Stimulated activated naive CD8-positive, alpha-beta T cell treated with anti-CD3 and anti-CD28 coated beads, Interleukin-15, Interleukin-2, amounts not matched to agents 100 U/mL and 50 U/mL, for 24 hours (primary cell): ENCODE measurements at places on chromosomes 5 and 9.

DNA sequence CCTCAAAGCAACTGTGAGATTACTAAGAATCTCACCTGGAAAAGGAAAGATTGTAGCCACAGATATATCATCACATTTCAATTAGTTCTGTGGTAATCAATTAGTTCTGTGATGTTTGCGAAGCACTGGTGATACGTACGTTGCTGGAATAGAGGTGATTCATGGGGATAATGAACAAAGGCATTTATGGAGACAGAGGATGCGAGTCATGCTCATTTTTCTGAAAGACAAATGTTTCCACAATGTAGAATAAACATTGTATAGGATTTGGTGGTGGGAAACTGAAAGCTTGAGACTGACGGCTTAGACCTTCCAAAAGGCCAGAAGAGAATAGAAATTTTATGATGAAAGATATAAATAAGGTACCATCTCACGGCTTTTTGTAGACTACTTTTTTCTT is 507.3 kb upstream of the TYRP1 start:
- no peak for DNase-seq

GRCh38 chr5:150064681-150065220 is 21.6 kb downstream of the CSF1R start:
- no peak for DNase-seq

GRCh38 chr9:121278477-121279261 is 10.7 kb downstream of the GSN start:
- DNase-seq, result peak; percentile 51

GRCh38 chr9:125407974-125408900 is 146.6 kb downstream of the GAPVD1 start:
- peak; percentile 90 for DNase-seq

GRCh38 chr5:129496864-129497595 is 36.9 kb downstream of the ADAMTS19 start:
- no peak for DNase-seq

- DNase-seq, result no peak
These were observed 90.3 kb upstream of the SARDH start for GRCh38 chr9:133828338-133828997.

DNA sequence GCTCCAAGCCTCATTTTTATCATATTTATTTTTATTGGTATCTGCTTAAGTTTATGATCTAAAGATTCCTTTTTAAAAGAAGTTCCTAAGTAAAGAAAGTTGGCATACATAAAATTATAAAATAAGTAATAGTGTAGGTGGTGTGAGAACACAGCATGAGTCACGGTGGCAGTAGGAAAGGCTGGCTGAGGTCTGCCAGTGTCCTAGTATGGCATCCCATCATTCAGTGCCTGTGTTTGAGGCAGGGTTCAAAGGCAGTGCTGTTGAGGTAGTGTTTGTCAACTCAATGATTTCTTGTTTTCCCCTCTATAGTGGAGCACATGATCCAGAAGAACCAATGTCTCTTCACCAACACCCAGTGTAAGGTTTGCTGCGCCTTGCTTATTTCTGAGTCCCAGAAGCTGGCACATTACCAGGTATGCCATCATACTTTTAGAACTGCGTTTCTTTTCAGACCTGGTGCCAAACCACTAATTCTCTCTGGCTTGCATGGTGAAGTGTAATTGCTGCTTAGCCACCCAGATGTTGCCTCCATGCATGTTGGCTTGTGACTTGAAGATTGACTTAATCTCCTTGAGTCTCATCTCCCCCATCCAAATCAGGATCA is 18.4 kb downstream of the ZNF346 start:
- DNase-seq, result no peak

DNA sequence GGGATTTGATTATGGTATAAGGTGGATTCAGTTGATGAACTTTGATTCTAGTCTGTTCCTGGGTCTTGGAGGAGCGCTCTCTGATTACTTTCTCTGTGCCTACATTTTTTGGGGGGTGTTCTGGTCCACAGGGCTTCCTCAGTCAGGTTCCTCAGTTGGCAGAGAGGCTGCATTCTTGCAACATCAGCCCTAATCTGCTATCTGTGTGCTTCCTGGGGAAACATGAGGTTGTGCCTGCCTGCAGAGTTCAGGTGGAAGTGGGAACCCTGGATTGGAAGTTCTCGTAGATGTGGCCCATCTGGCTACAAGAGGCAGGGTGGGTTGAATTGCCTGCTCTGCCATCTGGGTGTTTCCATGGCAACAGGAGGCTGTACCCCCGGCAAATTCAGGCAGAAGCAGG is 24.5 kb downstream of the POLK start:
- no peak for DNase-seq

GRCh38 chr9:38114905-38115304 is 45.9 kb upstream of the SHB start:
- no peak for DNase-seq

- no peak for DNase-seq
These were observed 119.6 kb upstream of the SLC12A2 start for GRCh38 chr5:127963931-127964330.

DNA sequence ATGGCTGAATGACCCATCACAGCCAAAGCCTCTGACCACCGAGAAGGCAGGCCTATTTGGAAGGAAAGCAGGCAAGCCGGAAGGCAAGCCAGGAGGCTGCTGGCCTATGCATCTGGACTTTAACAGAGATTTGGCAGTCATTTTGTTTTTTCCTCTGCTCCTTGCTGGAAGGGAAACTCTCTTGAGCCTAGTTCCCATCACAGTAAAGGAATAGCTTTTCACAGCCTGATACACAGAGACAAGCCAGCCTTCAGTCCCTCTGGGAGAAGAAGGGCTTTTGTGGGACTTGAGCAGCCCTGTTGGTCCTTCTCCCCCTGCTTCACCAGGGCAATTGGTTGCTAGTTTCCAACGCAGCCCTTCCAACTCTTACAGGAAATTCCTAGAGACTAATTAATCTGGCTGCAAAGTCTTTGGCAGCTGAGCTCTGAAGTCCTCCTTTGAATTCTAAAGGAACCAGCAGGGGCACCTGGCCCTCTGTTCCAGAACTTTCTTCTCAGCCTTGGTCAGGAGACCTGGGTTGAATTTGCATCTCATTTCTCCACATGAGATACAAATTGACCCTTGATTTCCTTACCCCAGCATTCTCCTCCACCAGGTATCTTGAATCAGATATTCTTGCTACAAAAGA is 157.3 kb upstream of the EPB41L4A start:
- DNase-seq, result no peak

DNA sequence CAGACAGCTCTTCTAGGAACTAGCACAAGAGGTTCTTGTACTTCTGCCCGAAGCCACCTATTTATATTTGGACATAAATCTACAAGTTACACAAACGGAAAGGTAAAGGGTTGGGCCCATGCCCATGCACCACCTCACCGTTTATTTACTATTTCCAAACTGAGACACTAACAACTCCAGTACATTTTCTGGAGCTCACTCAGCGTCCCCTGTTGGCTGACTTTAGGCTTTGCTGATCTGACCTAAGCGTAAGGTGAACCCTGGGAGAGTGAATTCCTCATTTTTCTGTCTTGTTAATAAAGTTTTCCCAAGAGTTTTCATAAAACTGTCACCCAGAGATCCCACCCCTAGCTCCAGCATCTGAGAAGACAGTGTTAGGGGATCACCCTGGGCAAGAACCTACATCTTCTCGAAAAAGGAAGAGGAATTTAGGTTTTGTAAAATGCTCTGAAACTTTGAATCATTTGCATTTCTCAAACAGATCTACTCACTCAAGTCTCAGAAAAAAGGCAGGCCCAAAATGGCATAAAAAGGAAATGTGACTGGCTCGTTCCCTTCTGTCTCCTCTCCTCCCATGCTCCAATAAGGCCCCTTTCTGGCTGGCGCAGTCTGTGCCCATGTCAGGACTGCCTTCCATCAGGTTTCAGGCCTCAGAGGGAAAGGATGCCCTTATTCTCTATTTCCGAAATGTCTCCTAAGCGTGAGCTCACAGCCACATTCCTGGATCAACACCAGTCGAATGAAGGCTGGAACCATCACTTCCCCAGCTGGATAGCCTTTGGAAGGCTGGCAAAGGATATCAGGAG is 201.3 kb downstream of the FANCC start:
- no peak for DNase-seq

- no peak for DNase-seq
These were observed 629.3 kb downstream of the ANXA1 start for GRCh38 chr9:73780916-73781315.

DNA sequence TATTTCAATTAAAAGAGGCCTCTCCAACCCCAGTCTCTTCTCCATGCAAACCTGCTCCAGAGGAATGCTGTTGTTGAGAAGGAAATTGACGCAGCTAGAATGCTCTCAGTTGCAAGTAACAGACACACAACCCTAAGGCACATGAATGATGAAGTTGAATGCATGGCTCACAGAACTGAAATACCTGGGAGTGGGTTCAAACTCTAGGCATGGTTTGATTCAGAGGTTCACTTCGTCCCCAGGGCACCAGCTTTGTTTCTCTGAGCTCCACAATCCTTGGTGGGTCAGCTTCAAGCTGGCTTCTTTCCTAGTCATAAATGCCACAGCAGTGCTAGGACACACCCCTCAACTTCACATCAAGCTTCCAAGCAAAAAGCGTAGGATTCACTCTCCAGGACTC is 4.6 kb downstream of the ACTL7B start:
- no peak for DNase-seq

DNA sequence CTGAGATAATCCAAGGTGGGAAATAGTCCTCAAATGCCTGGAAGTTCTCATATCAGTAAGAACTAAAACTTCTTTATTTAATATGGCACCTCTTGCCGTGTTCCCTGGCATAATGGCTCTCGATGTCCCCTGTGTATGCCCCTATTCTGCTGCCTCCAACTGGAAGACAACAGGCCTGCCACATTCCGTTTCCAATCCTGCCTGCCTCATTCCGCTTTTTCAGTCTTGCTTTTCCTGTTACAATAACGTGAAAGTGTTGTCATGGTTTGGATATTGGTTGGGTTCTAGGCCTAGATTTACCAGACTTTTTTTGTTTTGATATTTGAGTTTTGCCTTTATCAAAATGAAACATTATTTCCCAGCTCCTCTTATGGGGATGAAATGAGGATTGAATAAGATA is 98.2 kb downstream of the FOCAD start:
- DNase-seq, result no peak

- DNase-seq, result no peak
These were observed 17.3 kb upstream of the TMOD1 start for GRCh38 chr9:97484134-97484533.

DNA sequence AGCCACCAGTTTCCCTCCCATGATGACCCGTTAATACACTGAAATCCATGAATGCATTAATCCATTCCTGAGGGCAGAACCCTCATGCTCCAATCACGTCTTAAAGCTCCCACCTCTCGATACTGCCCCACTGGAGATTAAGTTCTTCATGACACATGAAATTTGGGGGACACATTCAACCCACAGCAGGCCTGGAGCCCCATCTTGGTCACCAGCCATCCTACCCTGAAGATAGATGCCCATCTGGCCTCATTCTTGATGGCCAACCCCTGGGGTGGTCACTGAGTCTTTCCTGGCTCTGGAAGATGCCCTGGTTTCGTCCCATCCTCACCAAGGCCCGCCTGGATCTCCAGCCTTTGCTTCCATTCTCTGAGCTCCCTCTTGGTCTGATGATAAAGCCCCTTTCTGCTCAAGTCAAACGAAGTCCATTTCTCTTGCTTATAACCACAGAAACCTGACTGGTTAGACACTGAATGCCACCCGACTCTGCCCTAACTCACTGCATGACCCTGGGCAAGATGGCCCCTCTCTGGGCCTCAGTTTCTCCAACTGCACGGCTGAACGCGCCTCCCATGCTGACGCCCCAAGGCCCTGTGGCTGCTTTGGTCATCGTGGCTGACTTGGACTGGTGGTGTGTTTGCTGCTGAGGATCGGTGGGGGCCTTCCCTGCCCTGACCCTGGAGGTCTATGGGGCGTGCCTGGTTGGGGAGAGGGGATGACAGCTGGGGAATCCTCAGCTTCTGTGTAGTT is 138.4 kb upstream of the IER5L start:
- DNase-seq, result no peak

GRCh38 chr5:89473196-89473595 is 590.2 kb upstream of the MEF2C start:
- DNase-seq, result no peak

DNA sequence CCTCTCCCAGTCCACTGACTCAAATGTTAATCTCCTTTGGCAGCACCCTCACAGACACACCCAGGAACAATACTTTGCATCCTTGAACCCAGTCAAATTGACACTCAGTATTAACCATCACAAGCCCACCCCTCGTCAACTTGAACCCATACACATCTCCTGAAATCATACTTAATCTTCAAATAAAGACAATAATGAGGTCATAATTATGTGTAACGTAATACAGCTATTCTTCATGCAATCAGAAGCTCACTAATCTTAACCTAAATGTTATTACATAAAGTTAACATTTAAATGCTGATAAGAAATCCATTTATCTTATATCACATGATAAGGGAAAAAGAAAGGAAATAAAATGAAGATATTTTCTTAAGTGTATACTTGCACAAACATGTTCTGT is 65.2 kb downstream of the PPIC start:
- no peak for DNase-seq

- DNase-seq, result no peak
These were observed 128.8 kb upstream of the RAD23B start for GRCh38 chr9:107154291-107154690.

GRCh38 chr5:169801324-169801777 is 164.3 kb downstream of the DOCK2 start:
- no peak for DNase-seq

DNA sequence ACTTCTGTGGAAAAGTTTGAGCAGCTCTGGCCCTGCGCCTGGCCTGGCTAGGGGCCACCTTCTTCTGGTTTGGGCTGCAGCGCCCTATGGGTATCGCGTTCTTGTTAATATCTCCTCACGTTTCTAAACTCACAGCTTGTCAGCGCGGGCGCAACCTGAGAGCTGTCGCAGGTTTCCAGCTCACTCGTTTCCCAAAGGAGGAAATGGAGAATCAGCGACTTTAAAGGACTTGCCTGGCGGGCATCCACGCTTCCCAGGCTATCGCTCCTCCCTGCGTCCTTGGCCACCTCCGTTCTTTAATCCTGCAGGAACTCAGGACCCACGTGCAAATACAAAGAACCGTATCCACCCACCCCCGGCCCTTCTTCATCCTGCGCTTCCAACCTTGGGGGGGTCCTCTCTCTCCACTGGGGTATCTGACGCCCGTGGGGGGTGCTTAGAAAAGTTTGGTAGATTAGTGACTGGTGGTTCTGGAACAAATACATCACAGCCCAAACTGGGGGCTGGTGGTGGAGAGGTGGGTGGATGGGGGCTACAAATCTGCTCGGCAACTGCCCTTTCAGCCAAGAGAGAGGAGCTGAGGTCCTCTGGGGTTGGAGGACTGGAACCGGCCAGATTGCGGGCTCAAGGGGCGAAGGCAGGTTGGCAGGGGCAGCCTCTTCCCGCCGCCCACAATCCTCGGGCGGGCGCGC is 578 bp upstream of the PSAT1 start:
- peak; percentile 26 for DNase-seq

DNA sequence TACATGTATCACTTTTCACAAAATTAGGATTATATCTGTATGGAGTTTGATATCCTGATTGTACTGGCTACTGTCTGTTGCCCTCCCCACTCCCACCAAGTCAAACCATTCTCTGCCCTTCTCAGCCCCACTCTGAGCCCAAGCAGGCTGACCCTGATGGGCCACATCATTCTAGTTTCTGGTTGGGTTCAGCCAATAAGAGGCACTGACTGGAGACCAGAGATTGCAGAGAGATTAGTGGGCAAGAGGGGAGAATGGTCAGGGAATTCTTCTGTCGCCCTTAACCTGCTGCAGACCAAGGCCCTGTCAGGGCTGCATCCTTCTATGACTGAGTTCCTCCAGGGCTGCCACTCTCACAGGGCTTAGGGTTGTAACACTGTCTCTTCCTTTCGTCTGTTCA is 2.7 kb downstream of the HSPB3 start:
- DNase-seq, result no peak

- no peak for DNase-seq
These were observed 173.1 kb downstream of the KDM4C start for GRCh38 chr9:6930827-6931226.
